ENCODE measurements at places on chromosomes 2 and 18.

GRCh38 chr2:26412091-26412673 lies 10.5 kb downstream of the DRC1 start:
- DNase-seq, result no peak

GRCh38 chr2:86003104-86003503 lies 102.6 kb downstream of the POLR1A start:
- no peak for DNase-seq

DNA sequence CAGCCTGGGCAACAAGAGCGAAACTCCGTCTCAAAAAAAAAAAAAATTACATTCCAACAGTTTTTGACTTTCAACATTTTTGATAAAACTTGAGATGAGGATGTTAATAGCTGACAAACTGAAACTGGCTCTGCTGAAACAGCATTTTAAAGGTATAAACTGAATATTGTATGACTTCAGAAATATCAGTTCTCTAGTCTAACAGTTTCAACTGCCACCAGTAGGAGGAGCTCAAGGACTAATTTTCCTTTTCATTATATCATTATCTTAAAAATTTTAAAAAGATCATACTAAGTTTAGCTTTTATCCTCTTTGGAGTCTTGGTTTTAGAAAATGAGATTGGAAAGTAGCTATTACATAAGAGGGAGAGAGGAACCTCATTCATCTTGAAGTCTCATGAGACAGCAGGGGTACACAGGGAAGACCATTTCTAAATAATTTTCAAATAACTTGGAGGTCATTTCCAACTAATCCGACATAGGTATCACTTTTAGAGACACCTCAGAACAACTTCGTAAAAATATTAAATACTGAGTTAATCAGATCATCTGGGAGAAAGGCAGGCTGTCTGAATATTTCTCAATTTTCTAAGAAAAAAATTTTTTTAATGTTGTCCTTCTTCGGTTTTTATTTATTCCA lies 37.6 kb upstream of the MCM6 start:
- DNase-seq, result no peak

DNA sequence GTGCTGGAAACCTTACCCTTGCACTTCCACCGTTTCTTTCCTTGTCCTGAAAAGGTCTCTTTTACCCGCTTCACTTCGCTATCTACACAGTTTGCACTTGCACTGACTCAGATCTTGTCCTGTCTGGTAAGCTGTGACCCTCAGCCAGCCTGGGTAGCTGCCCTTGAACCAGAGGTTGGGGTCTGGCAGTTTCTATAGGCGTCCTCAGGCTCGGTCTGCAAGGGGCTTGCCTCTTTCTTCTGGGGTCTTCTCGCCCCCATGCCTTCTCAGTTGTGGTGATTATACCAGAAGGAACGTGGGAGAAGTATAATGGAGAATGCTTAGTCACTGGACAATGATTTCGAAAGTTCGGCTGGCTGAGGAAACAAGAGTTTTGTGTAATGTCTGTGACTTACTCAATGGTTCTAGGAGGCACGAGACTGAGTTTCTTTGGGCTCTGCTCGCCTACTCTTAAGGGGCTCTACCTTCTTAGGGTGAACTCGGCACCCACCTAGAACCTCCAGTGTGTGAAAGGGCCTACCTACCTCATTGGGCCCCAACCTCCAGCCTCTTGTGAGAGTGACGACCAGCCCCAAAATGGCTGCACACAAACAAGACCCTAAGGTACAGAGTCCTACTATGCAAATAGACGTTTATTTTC lies 6.9 kb upstream of the STAT1 start:
- peak; percentile 58 for DNase-seq

- no peak for DNase-seq
Measured at GRCh38 chr18:39344487-39344886, 1778.9 kb upstream of the CELF4 start.

GRCh38 chr2:52210161-52210560 lies 1178.2 kb upstream of the NRXN1 start:
- DNase-seq, result no peak

DNA sequence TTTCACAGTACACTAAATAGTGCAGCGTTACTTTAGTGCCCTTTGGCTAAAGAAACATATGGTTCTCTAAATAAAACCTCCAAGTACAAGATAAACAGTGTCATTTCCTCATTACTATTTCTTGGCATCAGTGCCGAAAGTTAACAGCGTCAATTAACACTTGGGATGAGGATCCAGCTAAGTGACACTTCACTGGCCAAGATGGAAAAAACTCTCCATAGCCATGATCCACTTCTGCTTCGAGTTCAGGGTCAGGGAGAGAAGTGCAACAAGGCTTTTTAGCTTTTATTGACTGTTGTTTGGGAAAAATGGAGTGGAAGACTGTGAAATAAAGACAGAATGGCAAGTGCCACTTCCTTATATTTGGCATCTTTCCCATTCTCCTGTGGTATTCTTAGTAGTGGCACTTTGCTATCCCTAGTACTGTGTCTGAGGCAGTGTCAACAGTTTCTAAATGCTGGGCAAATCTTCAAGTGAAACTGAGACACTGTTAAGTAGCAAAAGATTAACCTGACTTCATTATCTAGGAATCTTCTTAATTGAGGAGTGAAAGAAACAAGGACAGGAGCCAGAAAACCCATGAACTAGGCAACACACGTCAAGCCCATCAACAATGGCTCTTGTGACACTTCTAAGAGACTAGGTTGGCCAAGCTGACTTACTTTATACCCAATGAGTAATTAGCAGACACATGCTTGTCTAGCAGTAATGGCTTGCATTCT lies 222.5 kb upstream of the SESTD1 start:
- no peak for DNase-seq

- no peak for DNase-seq
Measured at GRCh38 chr18:64202210-64202836, 53.4 kb upstream of the LINC00305 start.

GRCh38 chr2:150584081-150584480 lies 96.6 kb upstream of the RND3 start:
- no peak for DNase-seq

- no peak for DNase-seq
Measured at GRCh38 chr2:22748909-22749308, 636.1 kb upstream of the KLHL29 start.

DNA sequence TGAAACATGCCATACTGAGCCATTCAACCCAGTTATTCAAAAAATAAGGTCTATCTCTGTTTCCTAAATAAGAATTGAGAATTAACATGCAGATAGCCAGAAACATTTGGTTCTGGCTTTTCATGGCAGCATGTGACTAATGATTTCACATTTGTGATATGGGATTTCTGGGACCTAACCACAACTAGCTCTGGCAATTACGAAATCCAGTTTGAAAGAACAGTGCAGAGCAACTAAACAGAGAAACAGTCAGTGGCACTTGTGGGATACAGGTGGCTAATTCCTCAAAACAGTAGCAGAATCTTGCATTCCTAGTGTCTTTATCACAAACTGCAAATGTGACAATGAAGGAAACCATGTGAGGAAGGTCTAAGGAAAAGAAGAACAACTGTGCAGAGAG lies 637.8 kb upstream of the CHAC2 start:
- no peak for DNase-seq

DNA sequence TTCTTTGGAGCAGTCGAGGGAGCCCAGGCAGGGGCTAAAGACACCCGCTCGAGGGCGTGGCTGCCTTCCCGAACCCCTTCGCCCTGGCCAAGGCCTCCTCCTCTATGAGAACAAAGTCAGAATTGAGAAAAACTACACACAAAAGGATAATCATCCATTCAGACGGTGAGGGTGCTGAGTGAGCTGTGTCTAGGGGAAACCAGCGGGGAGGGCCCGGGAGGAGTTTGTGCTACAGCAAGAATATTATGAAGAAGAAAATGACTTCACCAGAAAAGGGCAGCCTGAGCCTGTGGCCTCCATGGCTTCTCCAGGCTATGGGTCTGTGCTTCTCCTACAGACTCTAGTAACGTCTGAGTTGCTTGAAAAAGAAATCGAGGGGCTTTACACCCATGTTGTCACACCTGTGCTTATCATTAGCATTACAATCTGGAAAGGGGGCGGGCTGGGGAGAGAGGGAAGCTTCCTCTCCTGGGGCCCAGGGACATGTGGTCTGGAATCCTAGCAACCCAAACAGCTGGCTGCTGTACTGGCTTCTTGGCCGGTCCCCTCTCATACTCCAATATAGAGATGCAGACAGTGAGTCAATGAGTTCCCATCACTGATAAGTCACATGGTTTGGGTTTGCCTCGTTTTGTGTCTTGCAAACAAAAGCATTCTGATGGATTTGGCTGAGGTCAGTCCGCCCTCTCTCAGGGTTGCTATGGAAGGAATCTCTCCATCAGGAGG lies 52.0 kb upstream of the ARL4C start:
- DNase-seq, result no peak
